ENCODE measurements at places on chromosomes 13 and 19.

DNA sequence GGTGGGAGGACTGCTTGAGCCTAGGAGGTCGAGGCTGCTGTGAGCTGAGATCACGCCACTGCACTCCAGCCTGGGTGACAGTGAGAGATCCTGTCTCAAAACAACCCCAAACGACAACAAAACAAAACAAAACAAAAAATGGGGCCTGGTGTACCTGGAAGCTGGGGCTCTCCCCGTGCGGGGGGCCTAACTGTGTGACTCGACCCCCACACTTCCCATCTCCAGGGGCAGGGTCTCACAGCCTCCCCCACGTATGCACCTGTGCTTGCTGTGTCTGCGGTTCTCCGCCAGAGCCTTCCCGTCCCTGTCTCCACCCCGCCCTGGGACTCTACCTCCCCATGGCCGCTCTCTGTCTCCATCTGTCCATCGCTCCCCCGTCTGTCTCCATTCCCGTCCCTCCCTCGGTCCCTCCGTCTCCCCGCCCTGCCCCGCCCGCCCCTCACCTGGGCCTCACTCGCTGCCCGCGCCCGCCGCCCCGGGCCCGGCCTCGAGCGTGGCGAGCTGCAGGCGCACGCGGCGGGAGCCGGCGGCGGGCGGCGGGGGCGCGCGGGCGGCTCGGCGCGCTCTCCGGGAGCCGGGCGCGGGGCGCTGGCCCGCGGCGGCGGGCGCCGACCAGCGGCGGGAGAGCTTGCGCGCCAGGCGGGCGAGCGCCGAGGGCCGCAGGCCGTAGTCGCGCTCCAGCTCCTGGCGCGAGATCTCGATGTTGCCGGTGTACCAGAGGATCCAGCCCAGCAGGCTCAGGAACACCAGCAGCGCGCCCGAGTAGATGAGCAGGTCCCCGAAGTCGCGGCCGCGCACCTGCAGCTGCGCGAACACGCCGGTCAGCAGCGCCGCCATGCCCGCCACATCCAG, 587 bp downstream of the TMEM238 start:
- DNase-seq: no peak

DNA sequence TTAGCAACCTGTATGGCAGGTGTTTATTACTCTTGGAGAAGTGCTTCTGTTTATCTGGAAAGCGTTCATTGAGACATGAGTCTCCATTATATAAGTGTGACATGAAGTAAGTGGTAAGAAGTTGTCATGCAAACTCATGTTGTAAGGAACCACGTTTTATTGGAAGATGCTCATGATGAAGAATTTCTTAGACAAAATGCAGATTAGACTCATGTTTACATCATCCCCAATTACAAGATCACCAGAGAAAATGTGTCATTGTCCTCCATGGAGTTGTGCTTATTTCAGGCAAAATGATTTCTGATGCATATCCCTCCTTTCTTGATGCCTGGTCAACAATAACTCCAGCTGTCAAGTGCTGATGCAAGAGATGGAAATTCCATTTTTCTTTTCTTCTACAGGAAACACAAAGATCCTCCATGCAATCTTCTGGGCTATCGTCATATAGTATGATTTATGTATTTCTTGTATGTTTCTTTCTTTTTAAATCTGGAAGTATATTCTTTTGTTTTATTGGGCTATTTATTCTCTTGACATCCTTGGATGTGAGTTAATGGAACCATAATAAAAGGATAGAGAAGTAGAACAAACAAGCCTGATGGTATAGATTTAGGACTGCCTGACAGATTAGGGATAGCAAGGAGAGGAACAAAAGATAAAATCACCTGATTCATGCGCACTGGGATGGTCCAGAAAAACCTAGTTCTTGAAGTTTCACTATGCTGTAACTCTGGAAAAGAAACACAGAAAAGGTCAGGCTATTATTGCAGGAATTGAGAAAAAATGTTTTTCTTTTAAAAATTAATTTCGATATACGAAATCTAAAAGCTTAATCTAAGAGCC, 50.7 kb upstream of the DIAPH3 start:
- DNase-seq: no peak

GRCh38 chr19:11261971-11262839, at the start of gene DOCK6:
Gene DOCK6, minus strand, starts transcription at chr19:11262524. Its CDS starts 84 bp downstream, at chr19:11262440.
- DNase-seq: no peak

DNA sequence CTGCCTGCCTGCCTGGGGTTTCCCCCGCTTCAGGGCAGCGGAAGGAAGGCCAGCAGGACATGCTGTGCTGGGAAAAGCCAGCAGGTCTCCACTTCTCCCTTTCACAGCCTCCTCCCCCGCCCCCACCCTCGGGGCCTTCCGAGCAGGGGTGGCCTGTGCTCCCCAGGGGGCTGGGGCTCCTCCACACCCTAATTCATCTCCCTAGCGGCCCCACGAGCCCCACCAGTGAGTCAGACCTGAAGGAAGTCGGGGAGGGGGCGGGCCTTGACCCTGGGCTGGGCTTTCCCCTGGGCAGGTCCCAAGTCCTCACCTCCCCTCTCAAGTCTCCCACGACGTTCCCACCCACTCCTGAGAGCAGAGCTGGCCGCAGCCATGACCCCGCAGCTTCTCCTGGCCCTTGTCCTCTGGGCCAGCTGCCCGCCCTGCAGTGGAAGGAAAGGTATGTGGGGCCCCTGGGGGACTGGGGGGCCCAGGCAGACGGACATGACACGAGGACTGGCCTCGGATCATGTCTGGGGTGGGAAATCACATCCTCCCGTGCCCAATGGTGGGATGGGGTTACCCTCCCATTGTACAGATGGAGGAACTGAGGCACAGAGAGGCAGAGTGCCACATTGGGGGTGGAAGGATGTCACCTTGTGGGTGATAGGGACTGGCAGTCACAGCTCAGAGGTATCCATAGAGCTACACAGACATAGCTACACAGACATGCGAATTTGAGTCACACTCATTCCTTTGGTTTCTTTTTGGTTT, at the start of gene EBI3:
EBI3 (plus strand) TSS at position 345 of the 753 bp plus-strand sequence; CDS start at position 373, 28 bp downstream.
- DNase-seq: peak; percentile 41

DNA sequence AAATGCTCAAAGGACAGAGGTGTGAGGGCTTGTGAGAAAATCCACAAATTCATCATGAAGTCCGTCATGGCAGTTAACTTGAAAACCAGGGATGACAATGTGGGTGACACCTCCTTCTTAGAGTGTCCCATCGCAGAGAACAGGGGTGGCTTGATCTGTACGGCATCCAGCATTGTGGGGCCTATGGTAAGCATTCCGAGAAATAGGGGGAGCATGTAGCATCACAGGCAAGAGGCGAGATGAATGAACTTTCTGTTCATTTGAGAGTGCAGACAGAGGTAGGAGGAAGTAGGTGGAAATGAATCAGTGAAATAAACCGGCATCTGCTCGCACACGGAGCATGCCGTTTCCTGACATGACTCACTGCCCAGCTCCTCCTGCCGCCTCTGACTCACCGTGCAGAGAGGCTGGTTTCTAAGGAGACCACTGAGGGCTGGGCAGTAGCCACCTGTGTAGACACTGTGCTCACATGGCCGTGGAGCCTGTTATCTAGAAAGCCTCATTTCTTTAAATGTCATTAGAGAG, 339.0 kb downstream of the RFC3 start:
- DNase-seq: peak; percentile 3

- DNase-seq: no peak
These were observed 60.0 kb downstream of the TPT1 start for GRCh38 chr13:45280751-45281634.

GRCh38 chr13:105997581-105998550, 537.6 kb downstream of the EFNB2 start:
- DNase-seq: no peak

GRCh38 chr13:110453797-110454196, 107.7 kb downstream of the RAB20 start:
- DNase-seq: no peak

DNA sequence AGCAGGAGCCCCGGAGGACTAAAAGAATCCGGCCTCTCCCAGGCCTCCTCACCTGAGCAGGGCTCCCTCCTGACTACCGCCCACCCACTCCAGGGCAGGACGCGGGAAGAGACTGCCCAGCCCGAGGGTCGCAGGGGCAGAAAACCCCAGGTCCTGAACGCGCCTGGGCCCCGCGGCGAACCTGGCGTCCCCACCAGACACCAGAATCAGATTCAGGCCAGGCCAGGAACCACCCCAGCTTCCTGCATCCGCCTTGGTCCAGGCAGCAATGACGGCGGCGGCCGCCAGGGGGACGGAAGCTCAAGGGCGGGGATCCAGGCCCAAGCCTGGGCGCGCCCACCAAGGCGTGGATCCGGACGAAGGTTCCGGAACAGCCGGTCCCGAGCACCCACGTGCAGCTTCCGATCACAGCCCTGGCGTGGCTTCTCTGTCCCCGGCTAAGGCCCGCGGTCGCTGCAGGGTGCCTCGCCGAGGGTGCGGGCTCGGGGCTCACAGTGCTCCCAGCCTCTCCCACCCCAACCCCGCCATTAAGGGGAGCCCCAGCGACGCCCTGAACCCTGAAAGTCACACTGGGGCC, 3.6 kb downstream of the LGALS7 start:
- DNase-seq: peak; percentile 86

GRCh38 chr13:74597526-74597925, 463.3 kb upstream of the KLF12 start:
- DNase-seq: no peak

- no peak for DNase-seq
These were observed 162.9 kb upstream of the NBEA start for GRCh38 chr13:34779171-34779570.

GRCh38 chr13:85277748-85278147, 521.5 kb downstream of the SLITRK6 start:
- DNase-seq: no peak

- no peak for DNase-seq
These were observed 27.7 kb downstream of the WASF3 start for GRCh38 chr13:26585136-26585535.

DNA sequence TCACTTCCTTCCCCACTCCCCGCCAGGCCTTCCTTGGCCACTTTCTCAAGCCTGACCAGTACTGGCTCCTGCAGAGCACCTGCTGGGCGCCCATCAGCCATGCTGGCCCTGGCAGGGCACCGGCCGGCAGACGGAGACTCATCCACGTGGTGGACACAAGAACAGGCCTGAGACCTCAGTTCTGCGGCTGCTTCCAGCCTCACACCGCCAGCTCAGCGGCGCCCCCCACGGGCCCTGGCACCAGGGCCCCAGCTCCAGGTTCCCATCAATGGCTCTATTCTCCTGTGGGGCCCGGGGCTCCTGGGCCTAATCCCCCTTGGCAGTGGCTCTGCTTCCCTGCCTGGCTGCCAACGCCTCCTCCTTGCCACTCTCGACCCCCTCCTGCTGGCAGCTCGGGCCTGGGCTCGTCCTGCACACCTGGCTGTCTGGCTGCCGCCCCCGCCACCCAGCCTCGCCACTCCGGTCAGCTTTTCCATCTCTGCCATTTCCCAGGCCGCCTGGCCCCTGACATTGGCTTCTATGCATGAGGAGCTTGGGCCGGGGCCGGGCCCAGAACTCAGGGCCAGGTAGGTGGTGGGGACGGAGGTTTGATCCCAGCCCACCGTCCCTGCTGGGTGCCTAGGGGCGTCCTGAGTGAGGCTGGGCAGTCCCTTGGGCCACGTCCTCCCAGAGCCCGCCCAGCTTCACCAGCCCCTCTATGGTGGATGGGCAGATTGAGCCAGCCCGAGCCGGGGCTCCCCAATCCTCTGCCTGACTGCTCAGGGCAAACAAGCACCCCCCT, 6.2 kb downstream of the NDUFA11 start:
- DNase-seq: no peak

DNA sequence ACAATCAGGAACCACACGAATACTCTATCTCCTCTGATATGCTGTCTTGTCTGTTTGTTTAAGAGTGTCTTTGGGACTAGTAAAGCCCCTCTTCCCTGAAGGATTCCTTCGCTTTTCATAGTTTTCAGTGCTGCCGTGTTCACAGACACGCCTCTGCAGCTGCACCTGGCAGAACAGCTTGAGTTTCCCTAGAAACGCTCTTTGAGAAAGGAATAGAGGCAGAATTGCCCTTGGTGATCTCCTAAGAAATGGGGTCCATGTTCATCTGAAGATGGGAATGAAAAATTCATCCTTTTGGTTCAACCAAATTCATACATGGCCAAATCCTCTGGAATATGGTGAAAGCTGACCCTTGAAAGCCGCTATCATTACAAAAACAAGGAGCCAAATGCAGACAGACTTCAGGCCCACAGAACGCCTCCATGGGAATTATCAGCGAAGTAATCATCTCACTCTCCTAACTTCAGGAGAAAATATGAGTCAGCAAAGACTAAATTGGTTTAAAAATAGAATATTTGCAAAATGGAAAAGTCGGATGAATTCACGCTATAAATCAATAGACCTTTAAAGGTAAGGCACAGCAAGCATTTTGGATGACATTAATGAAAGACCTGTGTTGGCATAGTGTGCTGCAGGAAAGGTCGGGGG, 5.5 kb downstream of the SACS start:
- DNase-seq: no peak

- DNase-seq: no peak
These were observed 1.3 kb upstream of the RDH8 start for GRCh38 chr19:10011974-10012373.

DNA sequence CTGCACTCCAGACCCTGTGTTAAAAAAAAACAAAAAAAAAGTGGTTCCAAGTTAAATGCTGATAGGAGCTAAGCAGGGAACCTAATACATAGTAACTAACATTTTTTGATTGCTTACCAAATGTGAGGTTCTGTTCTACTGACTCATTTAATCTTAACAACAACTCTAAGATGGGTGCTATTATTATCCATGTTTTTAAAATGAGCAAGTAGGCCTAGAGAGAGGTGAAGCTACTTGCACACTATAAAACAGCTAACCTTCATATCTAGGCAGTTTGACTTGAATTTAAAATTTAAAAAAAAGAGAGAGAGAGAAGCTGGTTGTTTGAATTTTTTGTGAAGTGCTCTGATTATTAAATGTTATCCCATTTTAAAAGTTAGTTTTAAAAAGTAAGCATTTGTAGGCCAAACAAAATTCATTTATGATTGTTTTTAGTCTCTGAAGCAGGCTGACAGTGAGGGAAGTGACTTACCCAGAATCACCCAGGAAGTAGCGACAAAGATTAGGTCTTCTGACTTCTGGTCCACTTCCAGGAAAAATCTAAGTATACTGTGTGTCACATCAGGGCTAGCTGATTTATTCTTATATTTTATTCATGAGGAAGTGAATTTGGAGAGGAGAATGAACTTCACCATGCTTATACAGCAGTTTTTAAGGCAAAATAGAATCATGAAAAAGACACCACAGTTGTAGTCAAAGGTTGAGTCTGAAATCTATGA, 2.4 kb downstream of the SIGLECL1 start:
- no peak for DNase-seq

DNA sequence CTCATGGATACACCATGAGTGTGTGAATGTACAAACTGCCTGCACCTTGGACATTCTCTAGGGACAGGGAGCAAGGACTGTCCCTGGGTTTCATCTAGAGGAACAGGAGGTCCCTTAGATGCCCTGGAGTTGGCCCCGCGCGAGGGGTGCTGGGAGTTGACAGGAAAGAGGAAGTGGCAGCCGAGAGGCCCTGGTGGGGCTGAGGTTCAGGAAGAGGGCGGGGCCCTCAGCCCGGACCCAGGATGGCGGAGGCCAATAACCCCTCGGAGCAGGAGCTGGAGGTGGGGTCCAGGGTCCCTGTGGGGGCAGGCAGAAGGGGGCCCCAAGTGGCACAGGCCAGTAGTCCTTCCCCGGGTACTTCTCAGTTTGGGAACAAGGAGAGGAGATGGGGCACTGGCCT, 6.9 kb downstream of the PKN1 start:
- DNase-seq: peak; percentile 66

GRCh38 chr19:39738814-39739213, 985 bp upstream of the CLC start:
- no peak for DNase-seq
